ENCODE measurements at places on chromosomes 6 and 20.

DNA sequence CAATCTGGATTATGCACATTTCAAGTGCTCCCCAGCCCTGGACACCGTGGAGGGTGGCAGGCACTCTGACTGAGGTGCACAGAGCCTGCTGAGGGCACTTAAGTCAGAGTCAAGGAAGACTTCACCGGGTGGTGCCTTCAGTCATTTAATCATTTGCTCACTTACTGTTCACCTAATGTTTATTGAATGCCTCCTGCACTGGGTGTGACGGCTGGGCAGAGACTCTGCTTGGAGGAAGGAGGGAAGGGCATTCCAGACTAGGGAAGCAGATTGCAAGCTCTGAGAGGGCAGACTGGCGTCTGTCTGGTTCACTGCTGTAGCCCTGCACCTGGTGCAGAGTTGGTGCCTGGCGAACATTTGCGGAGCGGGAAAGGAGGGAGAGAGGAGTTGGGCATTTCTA is 54.2 kb upstream of the FAM83D start:
- no peak for DNase-seq

- DNase-seq = no peak
Measured at GRCh38 chr6:106168097-106168888, 82.2 kb downstream of the PRDM1 start.

DNA sequence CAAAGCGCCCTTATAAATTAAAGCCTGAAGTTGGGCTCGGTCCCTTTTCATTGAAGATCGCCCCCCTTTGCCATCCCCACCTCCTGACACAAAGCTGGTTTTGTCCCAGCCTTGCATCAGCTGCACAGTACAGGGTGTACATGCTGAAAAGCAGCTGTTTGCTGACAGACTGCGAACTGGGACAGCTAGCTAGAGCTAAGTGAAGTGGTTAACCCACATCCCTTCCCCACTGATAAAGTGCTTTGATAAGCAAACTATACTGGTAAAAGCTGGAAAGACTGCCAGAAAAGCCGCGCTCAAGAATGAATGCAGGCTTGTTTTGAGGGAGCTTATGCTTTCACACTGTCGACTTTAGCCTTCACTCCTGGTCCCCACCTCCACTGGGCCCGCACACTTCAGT is 207.3 kb downstream of the GMDS start:
- DNase-seq = peak; percentile 17

DNA sequence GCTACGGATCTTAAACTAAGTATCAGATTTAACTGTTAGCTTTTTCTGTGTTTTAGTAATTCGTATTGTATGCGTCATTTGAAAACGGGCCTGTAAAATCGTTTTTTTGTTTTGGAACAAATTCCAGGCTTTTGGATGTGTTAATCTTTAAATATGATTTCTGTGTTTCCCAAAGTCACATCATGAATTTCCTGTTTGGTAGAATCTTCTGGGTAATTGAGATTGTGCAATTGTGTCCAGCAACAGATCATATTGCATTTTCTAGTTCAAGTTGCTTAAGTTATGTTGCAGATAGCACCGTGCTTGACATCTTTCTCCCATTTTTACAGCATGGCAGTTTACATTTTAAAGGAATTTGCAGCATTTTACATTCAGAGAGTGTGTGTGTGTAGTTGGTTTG is 1.9 kb downstream of the MAPK14 start:
- DNase-seq = peak; percentile 91

GRCh38 chr6:168088161-168089053 is 9.4 kb upstream of the FRMD1 start:
- peak; percentile 62 for DNase-seq

GRCh38 chr20:63980317-63980805 is 571 bp upstream of the PRPF6 start:
- no peak for DNase-seq

- DNase-seq = no peak
Measured at GRCh38 chr20:44182863-44183262, 4.1 kb downstream of the JPH2 start.

DNA sequence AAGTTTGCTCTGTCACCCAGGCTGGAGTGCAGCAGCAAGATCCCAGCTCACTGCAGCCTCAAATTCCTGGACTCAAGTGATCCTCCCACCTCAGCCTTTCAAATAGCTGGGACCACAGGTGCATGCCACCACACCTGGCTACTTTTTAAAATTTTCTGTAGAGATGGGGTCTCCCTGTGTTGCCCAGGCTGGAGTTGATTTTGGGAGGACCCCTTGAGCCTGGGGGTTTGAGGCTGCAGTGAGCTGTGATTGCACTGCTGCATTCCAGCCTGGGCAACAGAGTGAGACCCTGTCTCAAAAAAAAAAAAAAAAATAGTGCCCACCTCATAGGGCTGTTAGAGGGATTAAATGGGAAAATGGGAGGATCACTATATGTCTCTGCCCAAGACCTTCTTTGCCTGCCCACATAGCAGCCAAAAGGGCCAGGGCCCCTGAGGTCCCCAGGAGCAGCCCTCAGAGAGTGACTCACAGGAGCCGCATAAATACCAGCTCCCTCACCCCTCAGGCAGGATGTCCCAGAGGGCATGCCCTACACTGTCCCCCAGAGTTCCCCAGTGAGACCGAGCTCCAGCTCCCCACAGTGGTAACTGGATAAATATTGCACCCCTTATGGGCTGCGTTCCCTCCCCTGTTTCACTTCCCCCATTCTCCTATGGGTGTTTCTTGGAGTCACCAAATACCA is 11.7 kb upstream of the MDGA1 start:
- no peak for DNase-seq
